Endothelial cell of coronary artery (primary cell): ENCODE measurements at places on chromosomes 4 and X. TPM values are rescaled to one million over a fixed set of nuclear protein-coding genes. Genes with fewer than 3 reads are reported as not detected.

PRDM8 gene
- total RNA-seq: 0.19 and 0.81 TPM in 2 replicates

RAB40A gene
- 0.09 TPM in 1 of 2 replicates, not detected in the other for total RNA-seq

PCDH10 gene
- total RNA-seq: 11.1 and 15.1 TPM in 2 replicates

LCORL gene
- 7.8 and 9.2 TPM in 2 replicates for total RNA-seq

EPGN gene
- 0.09 and 2.0 TPM in 2 replicates for total RNA-seq

ARHGAP4 gene
- total RNA-seq: 26.4 and 50.0 TPM in 2 replicates

GRIA3 gene
- total RNA-seq: 0.28 and 0.54 TPM in 2 replicates

MAGEA11 gene
- not detected in 2 replicates for total RNA-seq

MAGEB5 gene
- total RNA-seq: not detected in 2 replicates

UBA6 gene
- 86.3 and 104 TPM in 2 replicates for total RNA-seq

PRKX gene
- total RNA-seq: 25.6 and 36.9 TPM in 2 replicates

MAGEE1 gene
- 0.45 and 0.85 TPM in 2 replicates for total RNA-seq

MAGEB2 gene
- total RNA-seq: not detected in 2 replicates

TCEAL5 gene
- not detected in 2 replicates for total RNA-seq

RTL9 gene
- not detected in 2 replicates for total RNA-seq

SULT1B1 gene
- total RNA-seq: 55.9 and 63.3 TPM in 2 replicates

ANAPC10 gene
- total RNA-seq: 18.0 and 21.7 TPM in 2 replicates

LRAT gene
- under 0.01 TPM in 1 of 2 replicates, not detected in the other for total RNA-seq

TCEAL2 gene
- total RNA-seq: not detected in 2 replicates

RPL10 gene
- 2,577 and 3,067 TPM in 2 replicates for total RNA-seq

PAK3 gene
- 0.72 and 0.94 TPM in 2 replicates for total RNA-seq

COL4A5 gene
- 34.1 and 85.2 TPM in 2 replicates for total RNA-seq

FSTL5 gene
- 0.18 TPM in 1 of 2 replicates, not detected in the other for total RNA-seq

DDX60 gene
- 11.2 and 17.0 TPM in 2 replicates for total RNA-seq

ADH1C gene
- total RNA-seq: not detected in 2 replicates

ODAPH gene
- total RNA-seq: not detected in 2 replicates

TLR3 gene
- 0.72 and 2.2 TPM in 2 replicates for total RNA-seq

ZNF141 gene
- 7.6 and 11.8 TPM in 2 replicates for total RNA-seq

UCP1 gene
- not detected in 2 replicates for total RNA-seq

FNIP2 gene
- 11.8 and 24.2 TPM in 2 replicates for total RNA-seq

MAGEE2 gene
- not detected in 2 replicates for total RNA-seq
